ENCODE measurements at places on chromosomes 3 and 15. TPM values are rescaled to one million over a fixed set of nuclear protein-coding genes. Genes with fewer than 3 reads are reported as not detected.

The DAZL gene
- total RNA-seq = not detected

The LIPH gene
- total RNA-seq = not detected

The RLBP1 gene
- 2.3 TPM for total RNA-seq

The PROK2 gene
- 0.94 TPM for total RNA-seq

DNA sequence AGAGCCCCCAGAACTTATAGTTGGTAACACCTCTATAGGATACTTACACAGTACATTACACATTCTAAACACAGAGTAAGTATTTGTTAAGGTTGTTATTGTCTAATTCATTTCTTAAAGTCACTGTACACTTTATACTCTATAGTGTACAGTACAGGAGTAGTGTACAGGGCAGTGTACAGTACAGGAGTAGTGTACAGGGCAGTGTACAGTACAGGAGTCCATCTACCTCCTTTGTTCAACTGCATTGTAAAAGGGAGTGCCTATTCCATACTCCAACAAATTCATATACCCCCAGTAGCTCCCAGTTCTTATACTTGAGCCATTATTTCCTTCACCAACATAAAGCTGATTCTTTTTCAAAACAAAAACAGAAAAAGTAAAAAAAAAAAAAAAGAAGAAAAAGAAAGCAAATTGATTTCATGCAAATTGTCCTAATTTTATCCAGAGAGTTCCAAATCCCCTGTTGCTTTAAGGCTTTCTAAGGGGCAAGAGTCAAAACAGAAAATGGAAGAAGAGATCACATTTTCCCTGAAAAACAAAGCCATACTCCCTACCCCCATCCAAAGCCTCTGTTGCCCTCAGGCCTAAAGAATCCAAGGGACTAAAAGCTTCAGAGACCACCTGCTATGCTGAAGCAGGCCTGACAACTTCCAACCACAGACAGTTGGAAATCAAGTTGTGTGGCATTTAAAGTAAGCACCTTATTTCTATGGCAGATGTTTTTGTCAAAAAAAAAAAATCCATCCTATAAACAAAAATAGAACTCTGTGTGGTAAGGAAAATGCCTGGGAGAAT, 125.6 kb downstream of the PLCH1 start:
- DNase-seq = no peak

GRCh38 chr3:38224357-38224756, 41.3 kb upstream of the SLC22A13 start:
- DNase-seq = no peak

GRCh38 chr3:190617185-190617584, 103.3 kb downstream of the IL1RAP start:
- no peak for DNase-seq

- DNase-seq = no peak
These were observed 690.3 kb downstream of the MECOM start for GRCh38 chr3:168973206-168973605.

Data from occipital lobe (tissue), 3 donors.